ENCODE measurements at places on chromosomes 11 and 22.

- DNase-seq: no peak
Observed at GRCh38 chr22:25757686-25758085, 15.7 kb downstream of the MYO18B start.

DNA sequence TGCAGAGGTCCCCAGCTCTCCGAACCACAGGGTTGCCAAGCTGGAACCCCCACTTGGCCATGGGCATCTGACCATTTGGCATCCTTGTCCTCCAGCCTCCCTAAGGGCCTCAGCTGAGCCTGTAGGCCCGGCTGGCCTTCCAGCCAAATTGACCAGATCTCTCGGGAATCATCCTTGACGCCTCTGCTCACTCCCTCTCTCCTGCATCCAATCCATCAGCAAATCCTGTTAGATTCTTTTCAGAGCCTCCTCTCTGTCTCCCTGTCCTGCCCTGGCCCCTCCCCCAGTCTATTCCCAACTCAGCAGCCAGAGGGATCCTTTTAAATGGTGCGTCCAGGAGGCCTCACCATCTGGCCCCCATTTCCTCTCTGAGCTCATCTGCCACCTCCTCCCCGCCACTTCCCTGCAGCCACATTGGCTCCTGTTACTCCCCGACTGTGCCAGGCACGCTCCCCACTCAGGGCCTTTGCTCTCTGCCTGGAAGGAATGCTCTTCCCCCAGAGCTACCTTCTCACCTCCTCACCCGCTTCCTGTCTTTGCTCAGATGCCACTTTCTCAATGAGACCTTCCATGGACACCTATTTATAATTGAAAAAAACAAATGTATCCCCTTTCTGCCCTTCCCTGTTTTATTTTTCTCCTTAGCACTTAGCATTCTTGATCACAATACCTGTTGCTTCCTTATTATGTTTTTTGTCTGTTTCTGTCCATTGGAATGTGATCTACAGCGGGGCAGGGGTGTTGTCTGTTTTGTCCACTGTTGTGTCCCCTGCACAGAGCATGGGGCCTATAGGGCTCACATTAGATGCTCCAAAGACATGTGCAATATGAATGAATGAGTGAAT is 78.1 kb downstream of the NFAM1 start:
- DNase-seq: no peak

GRCh38 chr22:23772315-23772648 is 367 bp upstream of the MMP11 start:
- no peak for DNase-seq

GRCh38 chr11:43983221-43983810 is 40.9 kb downstream of the C11orf96 start:
- no peak for DNase-seq

DNA sequence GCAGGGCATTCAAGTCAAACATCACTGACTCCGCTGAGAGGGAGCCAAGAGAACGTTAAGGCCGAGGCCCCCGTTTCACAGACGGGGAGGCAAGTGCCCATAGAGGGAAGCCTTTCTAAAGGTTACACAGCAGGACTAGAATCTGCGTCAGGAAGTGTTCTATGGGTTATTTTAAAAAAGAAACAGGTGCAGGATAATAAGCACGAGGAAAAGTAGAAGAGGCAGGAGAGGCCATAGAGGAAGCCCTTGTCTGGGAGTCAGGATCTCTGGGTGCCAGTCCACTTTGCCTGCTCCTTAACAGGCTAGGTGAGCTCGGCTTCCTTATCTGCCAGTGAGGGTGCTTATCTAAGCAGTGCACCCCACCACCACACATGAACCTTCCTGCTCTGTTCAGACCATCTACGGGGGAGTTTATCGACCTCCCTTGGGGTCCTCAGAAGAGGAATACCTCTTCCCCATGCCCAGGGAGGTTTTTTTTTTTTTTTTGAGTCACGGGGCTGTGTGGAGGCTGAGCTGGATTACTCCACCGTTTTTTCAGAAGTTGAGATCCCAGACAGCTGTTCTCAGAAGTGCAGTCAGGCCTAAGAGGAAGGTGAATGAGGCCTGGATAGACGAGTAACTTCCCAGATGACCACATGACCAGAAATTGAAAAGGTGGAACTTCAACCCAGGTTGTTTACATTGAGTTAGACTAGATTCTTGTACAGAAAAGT is 1.2 kb upstream of the FCHSD2 start:
- DNase-seq: no peak

GRCh38 chr11:72398058-72398758 is 36.1 kb downstream of the CLPB start:
- no peak for DNase-seq

- DNase-seq: no peak
Observed at GRCh38 chr11:3890014-3890413, 34.5 kb downstream of the STIM1 start.

- DNase-seq: no peak
Observed at GRCh38 chr11:88345408-88345807, 7.9 kb upstream of the CTSC start.

- DNase-seq: no peak
Observed at GRCh38 chr22:19890502-19891316, 36.0 kb upstream of the GNB1L start.

DNA sequence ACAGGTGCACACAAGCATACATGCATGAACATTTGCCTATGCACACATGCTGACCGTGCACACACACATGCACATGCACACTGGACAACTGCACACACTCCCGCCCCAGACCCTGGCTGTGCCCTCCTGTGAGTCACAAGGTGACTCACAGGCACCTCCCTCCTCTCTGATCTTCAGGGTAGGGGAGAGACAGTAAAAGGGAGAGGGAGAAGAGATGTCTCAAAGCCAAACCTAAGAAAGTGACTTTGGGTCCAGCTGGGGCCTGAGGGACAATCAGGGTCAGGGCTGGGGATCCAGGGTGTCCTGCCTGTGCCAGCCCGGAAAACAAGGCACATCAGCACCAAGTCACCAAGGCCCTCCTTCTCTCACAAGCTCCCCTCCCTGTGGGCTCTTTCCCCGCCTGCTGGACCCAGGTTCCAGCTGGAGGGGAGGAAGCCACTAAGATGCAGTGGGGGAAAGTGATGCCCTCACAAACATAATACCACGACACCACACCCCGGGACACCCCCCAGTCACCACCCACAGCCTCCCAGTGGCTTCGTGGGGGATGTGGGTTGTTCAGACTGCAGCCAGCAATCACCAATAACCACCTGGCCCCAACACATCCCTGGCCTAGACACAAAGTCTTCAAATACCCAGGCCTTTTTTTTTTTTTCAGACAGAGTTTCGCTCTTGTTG is 39.3 kb downstream of the PDGFB start:
- no peak for DNase-seq

GRCh38 chr11:16841984-16842383 is 103.5 kb downstream of the C11orf58 start:
- DNase-seq: no peak

DNA sequence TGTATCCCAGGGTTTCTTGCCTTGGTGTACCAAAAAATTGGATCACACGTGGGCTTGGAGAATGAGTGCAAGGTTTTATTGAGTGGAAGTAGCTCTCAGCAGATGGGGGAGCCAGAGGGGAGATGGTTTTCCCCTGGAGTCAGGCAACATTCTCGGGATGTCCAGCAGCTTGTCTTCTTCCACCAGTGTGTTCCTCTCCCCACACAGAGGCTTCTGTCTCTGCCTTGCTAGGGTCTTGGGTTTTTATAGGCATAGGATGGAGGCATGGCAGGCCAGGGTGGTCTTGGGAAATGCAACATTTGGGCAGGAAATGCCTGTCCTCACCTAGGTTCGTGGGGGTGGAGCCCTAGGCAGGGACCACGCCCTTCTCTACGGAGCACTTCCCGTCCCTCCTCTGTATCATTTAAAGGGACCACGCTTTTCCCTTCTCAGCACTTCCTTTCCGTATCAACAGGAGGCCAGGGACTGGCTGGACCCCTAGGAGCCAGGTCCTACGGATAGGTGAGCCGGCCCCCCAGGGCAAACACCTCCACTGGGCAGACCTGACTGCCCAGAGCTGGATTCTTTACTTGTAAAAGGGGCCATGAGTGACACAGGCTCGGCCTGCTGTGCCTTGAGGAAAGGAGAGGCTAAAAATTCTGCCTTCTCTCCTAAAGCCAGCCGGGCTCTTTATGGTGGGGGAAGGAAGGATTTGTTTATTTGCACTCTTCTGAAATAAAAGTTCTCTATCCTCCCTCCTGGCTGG is 55.3 kb upstream of the CCDC188 start:
- no peak for DNase-seq

DNA sequence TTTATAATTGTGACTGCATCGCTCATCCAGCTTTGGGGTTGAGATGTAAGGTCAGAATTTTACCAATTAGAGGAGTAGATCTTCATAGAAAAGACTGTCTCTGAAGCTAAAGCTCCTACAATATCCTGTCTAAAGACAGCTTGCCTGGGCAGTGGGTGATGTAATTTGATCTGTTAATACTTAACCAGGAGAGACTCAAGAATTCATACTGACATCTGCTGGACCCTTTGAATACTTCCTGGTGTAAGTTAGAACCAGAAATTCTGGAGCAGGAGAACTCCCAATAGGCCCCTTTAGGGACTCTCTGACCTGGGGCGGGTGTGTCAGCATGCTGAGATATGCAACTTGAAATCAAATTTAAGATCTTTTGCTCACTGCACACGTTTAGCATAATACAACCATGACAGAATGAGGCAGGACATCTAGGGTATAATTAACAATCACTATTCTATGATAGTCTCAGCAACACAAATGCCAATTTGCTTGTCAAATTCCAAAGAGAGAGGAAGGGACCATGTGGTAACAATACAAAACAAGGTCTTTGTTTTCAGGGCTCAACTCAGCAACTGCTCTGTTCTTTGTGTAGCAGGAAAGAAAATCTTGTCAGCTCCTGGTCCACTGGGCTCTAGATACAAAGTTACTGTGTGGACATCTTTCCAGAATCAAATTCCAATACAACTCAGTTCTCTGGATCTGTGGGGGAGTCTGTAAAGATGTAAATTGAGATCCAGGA is 143.9 kb downstream of the INSC start:
- peak; percentile 77 for DNase-seq

GRCh38 chr11:21545699-21546098 is 647.2 kb upstream of the ANO5 start:
- no peak for DNase-seq

GRCh38 chr11:43979571-43980219 is 37.3 kb downstream of the C11orf96 start:
- no peak for DNase-seq

DNA sequence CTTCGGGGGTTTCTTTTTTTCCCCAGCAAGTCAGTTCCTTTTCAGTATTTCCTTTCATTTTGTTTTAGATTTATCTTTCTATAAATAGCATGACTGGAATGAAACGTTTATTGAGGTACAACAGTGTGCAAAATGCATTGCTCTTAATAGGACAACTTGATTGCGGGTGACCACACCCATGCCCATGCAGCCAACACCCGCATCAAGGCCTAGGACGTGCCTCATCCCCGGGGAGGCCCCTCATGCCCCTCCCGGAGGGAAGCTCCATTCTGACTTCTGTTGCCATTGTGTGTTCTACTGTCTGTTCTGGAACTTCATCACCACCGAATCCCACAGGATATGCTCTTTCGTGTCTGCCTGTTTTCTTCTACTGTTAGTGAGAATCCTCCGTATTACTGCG is 82.2 kb downstream of the RPS6KA4 start:
- no peak for DNase-seq

DNA sequence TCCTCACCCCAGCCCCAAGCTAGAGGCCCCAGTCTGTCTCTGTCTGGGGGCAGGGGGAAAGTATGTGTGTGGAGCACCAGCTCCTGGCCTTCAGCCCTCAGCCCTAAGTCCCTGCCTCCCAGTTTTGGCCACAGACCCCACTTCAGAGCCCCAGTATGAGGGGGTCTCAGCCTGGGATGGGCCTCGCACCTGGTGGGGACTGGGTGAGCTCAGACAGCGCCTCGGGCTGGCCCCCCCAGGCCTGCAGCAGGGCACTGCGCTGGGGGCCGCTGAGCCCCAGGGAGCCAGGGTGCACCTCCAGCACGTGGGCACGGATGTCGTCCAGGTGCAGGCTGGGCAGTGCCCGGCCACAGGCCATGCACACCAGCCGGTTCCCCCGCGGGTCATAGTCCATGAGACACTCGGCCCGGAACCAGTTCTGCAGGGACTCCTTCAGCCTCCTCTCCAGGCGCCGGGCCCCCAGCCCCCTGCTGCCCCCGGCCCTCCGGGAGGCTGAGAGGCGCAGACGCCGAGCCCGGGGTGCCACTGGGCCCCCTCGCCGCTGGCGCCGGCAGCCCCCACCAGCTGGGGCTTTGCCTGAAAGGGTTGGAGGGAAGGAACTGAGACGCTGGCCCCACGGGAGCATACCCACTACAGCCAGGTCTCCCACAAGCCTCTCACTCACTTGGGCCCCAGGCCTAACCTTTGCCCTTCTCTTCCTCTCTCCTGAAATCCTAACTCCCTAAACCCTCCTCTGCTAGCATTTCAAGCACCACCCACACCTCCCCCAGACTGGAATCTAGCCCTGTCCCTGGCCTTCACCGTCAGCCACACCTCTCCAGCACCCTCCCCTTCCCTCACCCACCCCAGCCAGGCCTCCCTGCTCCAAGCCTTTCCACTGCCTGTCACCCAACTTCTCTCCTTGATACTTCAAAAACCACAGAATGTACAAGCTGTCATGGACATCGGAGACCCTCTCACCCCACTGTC is 3.6 kb downstream of the ZFTA start:
- DNase-seq: no peak

- DNase-seq: no peak
Observed at GRCh38 chr22:32043391-32043790, 330 bp downstream of the SLC5A1 start.

DNA sequence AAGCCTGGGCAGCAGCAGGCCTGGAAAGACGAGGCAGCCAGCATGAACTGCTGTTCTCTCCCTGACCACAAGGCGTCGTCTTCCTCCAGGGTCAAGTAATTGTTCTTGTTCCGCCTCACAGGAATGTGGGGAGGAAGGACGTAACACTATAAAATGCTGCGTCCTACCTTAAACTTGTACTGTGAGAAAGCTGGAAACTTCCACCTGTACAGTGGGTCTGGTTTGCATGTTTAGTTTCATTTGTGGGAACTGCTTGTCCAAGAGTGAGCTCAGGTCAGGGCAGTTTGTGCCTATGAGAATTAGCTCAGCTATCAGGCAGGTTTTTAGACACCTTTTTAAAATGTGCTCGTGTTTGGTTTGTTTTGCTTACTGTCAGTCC is 55.2 kb downstream of the PANX1 start:
- DNase-seq: peak; percentile 7

- DNase-seq: no peak
Observed at GRCh38 chr22:29632672-29633071, 29.2 kb downstream of the NF2 start.

GRCh38 chr11:5891216-5891800 is 1.7 kb upstream of the OR52E5 start:
- DNase-seq: peak; percentile 27

DNA sequence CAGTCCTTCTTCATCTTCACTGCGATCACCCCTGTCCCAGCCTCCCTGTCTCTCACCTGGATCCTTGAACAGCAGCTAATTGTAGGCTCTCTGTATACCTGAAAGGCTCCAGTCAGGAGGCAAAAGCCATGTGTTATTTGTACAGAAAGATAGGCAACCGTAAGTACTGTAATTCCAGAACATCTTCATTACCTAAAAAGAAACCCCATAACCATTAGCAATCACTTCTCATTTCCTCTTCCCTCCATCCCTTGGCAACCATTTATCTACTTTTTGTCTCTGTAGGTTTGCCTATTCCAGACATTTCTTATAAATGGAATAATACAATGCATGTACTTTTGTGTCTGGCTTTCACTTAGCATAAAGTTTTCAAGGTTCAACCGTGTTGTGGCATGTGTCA is 17.8 kb downstream of the NAGA start:
- no peak for DNase-seq

- no peak for DNase-seq
Observed at GRCh38 chr11:122258446-122259194, 142.6 kb upstream of the BLID start.
